ENCODE measurements at places on chromosomes 6 and 20.
A peak's percentile ranks its signal among the peaks of the same experiment; 100 is the strongest.

DNA sequence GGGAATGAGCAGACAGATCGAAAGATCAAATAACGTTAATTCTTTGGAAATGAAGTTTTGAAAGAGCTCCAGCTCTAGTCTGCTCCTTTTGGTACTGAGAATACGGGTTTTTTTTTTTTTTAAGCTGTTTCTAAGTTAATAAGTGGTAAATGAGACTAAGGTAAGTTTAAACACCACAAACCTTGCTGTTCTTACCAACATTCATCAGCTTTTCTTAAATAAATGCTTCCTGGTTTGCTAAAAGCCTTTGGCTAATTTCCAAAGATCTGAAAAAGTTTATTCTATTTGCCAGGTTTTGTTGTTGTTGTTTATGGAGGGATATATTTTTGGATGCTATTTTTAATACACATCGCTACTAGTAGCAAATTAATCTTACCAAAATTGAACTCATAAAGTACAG is 55.1 kb upstream of the STXBP5 start:
- no peak for DNase-seq

DNA sequence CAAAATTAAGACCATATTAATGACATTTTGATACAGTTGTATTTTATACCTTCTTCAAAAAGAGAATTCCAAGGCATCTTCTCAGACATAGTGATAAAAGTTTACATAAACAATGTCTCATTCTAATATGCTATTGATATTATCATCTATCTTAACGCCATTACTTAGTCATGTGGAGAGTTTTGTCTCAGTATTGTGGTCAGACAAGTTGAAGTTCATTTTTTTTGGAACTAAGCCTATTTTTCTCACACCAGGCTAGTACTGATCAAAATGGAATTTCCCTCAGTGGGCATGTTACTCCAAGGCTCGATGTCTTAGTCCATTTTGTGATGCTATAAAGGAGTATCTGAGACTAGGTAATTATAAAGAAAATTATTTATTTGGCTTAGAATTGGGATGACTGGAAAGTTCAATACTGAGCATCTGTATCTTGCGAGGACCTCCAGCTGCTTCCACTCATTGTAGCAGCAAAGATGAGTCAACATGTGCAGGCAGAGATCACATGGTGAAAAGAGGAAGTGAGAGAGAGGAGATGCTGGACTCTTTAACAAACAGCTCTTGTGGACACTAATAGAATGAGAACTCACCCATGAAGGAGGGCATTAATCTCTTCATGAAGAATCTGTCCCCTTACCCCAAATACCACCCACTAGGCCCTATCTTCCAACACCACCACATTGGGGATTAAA is 825.5 kb upstream of the MANEA start:
- no peak for DNase-seq

- DNase-seq = peak; percentile 33
Measured at GRCh38 chr20:53413186-53413631, 180.4 kb downstream of the ZNF217 start.

DNA sequence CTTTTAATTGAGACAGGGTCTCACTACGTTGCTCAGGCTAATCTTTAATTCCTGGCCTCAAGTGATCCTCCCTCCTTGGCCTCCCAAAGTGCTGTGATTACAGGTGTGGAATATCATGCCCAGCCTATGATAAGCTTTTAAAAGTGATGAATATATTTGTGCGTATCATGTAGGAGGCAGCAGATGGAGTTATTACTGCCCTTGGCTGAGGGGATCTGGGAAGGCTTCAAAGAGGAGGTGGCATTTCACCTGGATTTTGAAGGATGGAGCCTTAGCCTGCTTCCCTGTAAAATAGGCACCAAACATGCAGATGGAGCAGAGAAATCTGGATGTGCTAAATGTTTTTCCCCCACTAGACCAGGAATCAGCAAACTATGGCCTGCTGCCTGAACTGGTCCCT is 10.1 kb downstream of the PIM1 start:
- no peak for DNase-seq

GRCh38 chr20:38581830-38582358 is 897 bp downstream of the ADIG start:
- no peak for DNase-seq

DNA sequence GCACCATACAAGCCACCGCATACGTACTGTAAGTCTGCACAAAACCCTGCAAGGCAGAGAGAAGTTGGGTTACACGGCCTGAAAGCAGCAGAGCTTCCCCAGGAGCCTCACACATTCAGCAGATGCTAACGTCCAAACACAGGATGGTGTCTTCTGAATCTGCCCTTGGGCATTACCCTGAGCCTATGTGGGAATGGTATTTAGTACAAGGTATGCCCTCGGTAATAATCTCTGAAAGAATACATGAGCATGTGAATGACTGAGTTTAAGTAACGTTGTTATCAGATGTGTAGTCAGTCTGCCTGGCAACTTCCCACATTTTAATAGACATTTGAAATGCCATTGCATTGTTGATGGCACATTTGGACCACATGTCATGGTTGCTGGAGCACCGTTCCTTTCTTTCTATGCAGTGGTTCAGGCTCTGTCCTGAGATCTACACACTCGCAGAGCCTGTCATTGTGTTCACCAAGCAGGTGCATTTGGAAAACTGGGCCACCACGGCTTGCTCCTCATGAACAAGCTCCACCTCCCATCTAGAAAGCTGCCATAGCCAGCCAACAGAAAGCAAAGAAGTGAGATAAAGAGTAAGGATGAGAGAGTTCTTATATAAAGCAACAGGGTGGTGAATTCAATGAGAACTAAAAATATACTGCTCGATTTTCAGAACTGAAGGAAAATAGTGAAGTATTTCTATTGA is 136.5 kb upstream of the GGTLC1 start:
- DNase-seq = no peak

GRCh38 chr6:131740161-131740560 is 29.3 kb upstream of the CTAGE9 start:
- DNase-seq = no peak

- no peak for DNase-seq
Measured at GRCh38 chr20:3697588-3698305, 14.7 kb downstream of the SIGLEC1 start.

DNA sequence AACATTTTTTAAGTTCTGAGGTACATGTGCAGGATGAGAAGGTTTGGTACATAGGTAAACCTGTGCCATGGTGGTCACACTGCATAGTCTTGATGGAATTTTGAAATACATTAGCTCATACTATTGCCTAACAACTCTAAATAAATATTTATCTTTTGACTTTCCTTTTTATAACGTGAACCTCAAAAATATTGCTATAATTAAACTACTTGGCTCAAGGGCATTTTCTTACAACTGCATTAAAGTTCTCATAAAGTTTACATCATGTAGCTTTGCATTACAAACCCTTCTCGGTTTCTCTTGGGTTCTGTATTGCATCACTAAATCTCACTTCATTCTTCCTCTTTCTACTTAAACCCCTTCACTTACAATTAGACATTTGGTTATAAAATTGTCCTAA is 636.0 kb upstream of the PTCHD4 start:
- no peak for DNase-seq
